D341Med (cell line): ENCODE measurements at places on chromosomes 1 and 21.

- DNase-seq = no peak
These were observed 88.5 kb upstream of the GCLM start for GRCh38 chr1:93997756-93998155.

DNA sequence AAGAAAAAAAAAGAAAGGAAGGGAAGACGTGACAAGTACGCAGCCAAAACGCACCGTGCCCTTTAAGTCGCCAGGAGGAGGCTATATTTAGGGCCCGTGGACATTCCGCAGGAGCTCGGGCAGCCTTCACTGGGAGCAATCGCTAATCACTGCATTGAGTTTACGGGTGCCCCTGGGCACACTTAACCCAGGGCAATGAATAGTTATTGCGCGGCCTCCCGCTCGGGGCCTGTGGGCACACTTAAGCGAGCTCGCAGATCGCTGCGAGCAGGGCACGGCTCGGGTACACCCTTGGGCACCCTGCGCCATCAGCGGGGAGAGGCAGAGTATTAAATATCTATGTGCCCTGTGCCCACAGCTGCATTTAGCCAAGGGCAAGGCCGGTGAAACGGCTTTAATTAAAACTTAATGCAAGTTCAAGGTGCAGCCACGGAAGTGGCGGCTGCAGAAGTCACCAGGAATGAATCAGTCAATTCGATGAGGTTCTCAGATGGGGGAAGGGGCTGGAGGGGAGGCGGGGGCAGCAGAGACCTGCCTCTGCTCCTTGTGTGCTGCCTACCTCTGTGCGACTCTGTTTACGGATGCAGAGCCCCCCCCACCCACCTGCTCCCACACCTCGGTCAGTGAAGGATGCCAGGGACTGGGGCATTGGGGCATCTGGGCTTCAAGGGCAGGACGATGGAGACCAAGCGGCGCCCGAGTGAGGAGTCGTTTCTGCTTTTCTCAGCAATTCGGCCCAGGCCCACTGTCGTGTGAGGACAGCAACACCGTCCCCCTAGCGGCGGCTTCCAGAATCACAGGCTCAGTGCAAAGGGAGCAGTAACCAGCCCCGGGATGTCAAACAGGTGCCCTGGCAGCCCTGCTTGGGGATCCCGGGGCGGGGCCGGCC lies 51.8 kb upstream of the TARDBP start:
- DNase-seq = peak; percentile 90

GRCh38 chr1:198671136-198671535 lies 32.3 kb downstream of the PTPRC start:
- DNase-seq = no peak

- DNase-seq = no peak
These were observed 84.0 kb downstream of the GPR52 start for GRCh38 chr1:174531751-174532150.

DNA sequence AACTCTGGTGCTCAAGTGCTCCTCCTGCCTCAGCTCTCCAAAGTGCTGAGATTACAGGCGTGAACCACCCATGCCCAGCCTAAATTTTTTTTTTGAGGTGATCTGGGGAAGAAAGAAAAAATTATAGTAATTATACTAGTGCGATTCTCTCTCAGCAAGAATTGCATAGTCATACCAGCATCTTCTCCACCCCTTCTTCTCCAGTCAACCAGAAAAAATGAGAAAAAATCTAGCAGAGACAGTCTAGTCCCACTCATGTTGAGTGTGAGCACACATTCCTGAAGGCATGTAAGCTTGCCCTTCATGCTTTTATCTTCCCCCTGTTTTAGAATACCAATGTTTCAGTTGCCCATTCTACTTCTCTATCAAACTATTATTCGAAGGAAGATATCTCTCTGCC lies 207.6 kb downstream of the S1PR1 start:
- no peak for DNase-seq

DNA sequence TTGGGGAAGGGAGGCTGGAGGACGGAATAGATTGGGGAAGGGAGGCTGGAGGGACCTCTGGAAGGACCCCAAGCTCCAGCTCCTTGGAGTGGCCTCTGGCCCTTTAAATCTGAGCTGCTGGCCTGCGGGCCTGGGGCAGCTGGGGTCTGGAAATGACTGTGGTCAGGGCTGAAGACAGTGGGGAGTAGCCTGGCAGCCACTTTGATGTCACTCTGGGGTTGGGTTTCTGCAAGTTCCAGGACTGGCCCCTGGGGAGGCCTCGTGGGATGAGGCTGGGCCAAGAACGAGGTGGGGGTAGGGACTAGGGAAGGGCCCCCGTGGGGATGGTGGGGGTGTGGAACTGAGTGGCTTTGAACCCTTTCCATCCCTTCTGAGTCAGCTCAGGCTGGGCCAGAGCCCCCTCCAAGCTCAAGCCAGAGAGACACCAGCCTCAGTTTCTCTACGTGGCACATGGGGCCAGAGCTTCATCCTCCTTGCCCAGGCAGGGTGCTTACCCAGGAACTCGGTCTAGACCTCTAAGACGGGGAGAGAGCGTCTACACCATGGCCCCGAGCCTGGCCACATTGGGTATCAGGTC lies 59.7 kb downstream of the ALPL start:
- no peak for DNase-seq

DNA sequence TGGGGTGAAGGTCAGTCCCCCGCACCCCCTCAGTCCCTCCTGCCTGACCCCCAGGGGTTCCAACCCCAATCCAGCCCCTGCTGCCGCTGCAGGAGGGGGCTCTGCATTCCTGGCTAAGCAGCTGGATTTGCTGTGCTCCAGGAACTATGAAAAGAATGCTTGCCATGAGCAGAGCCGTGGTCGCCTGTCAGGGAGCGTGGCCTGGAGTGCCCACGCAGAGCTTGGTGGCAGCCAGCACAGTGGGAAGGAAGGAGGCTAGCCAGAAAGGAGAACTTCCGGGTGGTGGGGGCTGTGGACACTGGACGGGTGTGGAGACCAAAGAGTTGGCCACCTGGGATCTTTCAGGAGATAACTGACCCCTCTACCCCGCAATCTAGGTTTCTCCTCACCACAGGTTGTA lies 5.6 kb downstream of the COL8A2 start:
- DNase-seq = no peak

DNA sequence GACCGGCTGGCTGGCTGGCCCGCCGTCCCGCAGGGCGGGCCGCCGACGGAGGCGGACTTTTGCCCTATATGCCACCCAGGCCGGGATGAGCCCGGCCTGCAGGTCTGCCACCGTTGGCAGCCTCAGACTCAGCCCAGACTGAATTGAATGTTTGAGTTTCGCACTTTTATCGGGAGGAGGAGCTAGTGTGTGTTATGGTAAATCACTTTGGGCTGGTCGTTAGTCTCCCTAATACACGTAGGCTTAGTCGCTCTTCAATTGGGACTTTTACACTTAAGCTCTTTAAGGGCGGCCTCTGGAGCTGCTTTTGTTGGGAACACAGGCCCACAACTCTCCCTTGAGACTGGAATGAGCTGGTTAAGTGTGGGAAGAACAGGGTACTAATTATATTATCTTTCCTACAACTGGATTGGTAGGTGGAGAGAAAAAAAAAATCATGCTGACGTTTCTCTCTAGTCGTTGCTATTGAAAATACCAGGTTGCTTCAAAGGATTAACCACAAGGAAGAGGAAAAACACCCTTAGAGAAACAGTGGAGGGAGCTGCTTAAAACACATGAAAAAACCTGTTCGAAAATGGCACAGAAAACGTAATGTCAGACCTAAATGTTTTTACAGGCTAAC lies 1.4 kb upstream of the IRF2BP2 start:
- no peak for DNase-seq

DNA sequence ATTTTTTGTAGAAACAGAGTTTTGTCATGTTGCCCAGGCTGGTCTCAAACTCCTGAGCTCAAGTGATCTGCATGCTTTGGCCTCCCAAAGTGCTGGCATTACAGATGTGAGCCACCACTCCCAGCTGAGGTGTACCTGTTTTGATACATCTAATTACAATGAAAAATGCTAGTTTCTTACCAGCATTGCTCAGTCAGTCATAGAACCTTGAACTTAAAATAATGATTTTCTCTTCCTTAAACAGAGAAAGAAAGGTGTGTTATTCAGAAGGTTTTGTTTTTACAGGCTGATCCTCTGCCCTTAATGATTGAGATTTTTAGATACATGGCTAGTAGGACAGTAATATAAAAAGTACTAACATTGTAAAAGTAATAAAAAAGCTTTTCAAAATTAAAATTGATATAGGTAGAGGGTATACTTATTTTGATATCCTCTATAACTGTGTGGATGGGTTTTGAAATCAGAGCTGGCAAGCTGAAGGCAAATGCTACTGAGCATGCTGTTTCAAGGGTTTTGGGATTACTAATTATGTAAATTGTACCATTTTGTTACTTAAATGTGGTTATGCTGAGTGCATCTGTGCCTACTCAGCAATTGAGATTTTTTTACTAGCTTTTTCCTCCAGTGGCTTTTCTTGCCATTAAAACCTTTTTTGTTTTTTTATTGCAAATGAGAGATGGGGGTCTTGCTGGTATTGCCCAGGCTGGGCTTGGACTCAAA lies 16.1 kb downstream of the PRRC2C start:
- DNase-seq = no peak

- no peak for DNase-seq
These were observed 30.7 kb upstream of the WASF2 start for GRCh38 chr1:27520651-27521050.

GRCh38 chr1:5839881-5840550 lies 152.2 kb downstream of the NPHP4 start:
- DNase-seq = no peak

DNA sequence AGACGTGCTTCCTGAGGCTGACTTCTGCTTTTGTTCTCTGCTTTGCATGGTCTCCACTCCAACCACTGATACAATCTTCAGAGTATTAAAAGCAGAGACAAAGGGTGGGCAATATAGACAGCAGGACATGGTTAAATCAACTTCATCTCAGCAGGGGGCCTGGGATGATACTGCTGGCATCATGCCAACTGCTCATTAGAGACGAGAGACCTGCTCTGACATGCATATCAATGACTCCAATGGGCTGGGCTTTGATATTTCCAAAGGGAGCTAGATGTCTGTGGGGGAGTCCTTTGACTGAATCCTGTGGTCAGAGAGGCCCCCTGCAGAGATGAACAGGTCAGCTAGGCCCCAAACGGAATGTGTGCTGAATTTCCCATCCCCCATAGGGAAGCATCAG lies 106.6 kb downstream of the ACTL8 start:
- no peak for DNase-seq

DNA sequence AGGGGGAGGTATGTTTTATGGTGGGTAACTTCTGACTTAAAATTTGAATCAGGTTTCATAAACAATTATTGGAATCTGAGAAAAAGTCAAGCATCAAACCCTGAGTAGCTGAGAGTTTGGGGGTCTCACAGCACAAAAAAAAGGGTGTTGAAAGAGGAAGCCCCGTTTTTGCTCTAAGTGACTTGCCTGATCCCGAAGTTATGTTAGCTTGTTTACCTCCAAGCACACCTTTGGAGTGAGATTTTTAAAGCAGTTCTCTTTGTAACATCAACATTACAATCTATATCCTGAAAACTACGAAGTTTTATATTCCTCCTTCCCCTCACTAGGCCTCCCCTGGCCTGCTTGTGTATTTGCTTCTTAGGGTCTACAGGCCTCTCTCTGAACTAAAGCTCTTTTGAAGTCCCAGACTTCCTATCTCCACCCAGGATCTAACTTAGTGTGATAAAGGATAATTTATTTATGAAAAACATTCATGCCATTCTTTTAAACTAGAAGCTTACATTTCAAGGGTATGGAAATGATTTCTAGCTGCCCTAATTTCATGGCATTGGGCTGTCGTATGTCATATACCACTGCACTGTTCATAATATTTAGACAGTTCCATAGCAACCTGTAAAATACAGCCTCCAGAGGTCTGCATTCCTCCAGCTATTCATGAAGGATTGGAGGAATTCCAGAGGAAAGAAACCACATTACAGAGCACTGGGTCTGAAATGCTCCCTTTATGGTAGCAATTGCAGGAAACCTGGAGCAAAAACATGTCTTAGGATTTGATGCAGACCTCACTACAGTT lies 36.1 kb upstream of the RGS1 start:
- no peak for DNase-seq

- no peak for DNase-seq
These were observed 294.0 kb upstream of the ADGRL2 start for GRCh38 chr1:81506699-81507098.

DNA sequence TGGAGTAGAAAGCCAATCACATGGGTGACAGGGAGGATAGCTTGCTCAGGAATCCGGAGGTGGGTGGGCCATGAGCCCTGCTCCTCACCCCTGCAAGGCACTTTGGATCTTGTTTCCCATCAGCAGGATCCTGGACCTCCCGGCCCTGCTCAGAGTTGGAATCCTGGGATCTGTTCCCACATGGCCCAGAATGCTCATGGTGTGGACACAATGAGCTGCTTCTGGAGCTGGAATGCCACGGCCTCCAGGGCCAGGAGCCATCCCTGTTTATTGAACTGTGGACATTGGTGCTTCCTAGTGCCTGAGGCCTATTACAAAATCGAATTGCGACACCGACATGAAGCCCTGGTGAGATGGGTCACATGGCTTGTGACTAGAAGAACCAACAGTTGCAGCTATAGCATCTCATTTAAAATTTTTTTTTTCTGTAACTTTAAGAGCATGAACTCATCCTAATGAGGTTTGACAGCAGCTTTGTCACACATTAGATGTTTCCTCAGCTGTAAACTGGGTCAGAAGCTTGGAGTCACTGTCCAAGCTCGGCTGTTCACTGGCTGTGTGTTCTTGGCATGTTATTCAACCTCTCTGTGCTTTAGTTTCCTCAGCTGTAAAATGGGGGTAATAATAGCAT lies 40.4 kb upstream of the GOLT1A start:
- no peak for DNase-seq

- DNase-seq = no peak
These were observed 16.4 kb downstream of the LDLRAD1 start for GRCh38 chr1:54001591-54001990.

DNA sequence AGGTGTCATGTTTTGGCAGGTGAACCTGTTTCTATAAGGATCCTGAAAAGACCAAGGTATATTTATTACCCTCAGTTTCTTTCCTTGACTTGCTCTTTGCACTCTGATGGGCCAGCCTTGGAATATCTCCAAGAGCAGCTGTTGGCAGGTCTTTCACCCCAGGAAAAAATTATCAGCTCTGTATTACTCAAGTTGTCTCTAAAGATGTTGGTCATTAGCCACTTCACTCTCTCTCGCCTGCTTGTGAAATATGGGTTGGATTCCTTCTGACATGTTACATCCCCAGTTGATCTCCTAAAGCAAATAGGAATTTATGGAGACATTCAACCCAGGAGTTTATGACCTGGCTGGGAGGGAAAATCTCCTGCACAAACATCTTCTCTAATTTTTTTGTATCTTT lies 85.9 kb downstream of the KCNJ15 start:
- DNase-seq = no peak
